B cell (primary cell): ENCODE measurements at places on chromosomes 2 and 18.

- H3K4me1 ChIP-seq: no peaks in the 10 kb centered on the region
- H3K27ac ChIP-seq: no peak overlapping the region
- H3K27me3 ChIP-seq: no peaks in the 10 kb centered on the region
- H3K4me3 ChIP-seq: no peak overlapping the region
- no peaks in the 10 kb centered on the region for H3K36me3 ChIP-seq
- no peak for DNase-seq
These were observed 234.8 kb upstream of the PXDN start for GRCh38 chr2:1979138-1979537.

- H3K27ac ChIP-seq: no peak overlapping the region
- DNase-seq: no peak
- H3K36me3 ChIP-seq: no peaks in the 10 kb centered on the region
- no peaks in the 10 kb centered on the region for H3K27me3 ChIP-seq
- no peak overlapping the region for H3K4me3 ChIP-seq
These were observed 452.5 kb downstream of the ZNF516 start for GRCh38 chr18:76042511-76042910.

DNA sequence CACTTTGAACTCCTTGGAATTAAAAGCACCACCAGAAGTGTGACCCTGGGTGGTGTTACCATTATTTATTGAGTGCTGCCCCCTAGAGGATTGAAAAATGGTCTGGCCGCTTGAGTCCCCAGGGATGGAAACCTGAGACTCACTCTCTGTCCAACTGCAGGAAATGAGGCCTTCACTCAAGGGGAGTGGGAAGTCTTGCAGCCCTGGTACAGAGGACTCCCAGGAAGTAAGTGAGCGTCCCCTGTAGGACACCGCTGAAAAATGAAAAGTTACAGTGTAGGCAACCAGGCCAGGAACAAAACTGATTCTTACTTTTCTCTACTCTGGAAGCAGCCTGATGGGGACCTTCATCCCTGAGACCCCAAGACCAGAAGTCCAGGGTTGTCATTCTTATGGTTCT is 2.2 kb upstream of the NRP2 start:
- H3K27ac ChIP-seq: no peak overlapping the region
- H3K4me1 ChIP-seq: peaks cover 33% of the 10 kb centered on the region
- peak; percentile 71 for DNase-seq
- no peak overlapping the region for H3K4me3 ChIP-seq

GRCh38 chr2:174750923-174751441 is 13.3 kb downstream of the CHRNA1 start:
- DNase-seq: peak; percentile 83
- H3K4me1 ChIP-seq: peaks cover 44% of the 10 kb centered on the region
- peak overlapping the region; percentile 79 for H3K27ac ChIP-seq
- no peaks in the 10 kb centered on the region for H3K36me3 ChIP-seq
- H3K4me3 ChIP-seq: no peak overlapping the region
- peaks cover 6% of the 10 kb centered on the region for H3K27me3 ChIP-seq

DNA sequence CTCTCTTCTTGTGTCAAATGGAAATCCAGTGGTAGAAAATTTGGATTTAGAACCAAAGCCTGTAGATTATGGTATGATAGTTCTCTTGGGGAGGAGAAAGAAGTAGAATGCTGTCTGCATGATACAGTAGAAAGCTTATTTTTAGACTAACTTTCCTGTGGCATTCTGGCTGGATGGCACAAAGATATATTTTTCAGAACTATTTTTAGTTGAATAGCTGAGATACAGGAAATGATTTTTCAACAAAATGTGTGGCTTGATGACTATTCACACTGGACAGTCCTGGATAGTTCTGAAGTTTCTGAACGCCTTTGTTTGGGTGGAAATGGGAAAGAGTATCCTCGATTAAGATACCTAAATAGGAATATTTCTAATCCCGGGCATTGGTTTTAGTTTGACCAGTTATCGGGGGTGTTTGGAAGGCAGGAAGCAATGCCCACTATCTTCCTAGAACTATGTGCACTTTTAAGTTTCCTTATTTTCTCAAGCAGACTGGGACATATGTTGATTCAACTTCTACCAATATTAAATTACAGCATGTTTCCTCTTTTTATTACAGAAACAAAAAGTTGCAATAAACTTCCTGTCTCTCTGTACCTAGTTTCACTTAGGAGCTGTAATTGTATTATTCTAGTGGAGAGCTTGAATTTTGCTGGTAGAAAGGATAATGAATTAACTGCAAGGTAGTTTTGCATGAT is 32.1 kb downstream of the GDF7 start:
- no peak overlapping the region for H3K27ac ChIP-seq
- no peaks in the 10 kb centered on the region for H3K27me3 ChIP-seq
- peaks cover 3% of the 10 kb centered on the region for H3K36me3 ChIP-seq
- peak; percentile 30 for DNase-seq
- no peak overlapping the region for H3K4me3 ChIP-seq

- H3K27ac ChIP-seq: peak overlapping the region; percentile 88
- peaks cover 42% of the 10 kb centered on the region for H3K4me1 ChIP-seq
- peak overlapping the region; percentile 15 for H3K4me3 ChIP-seq
- DNase-seq: peak; percentile 89
- H3K36me3 ChIP-seq: no peaks in the 10 kb centered on the region
These were observed 74.4 kb upstream of the MAP4K4 start for GRCh38 chr2:101623031-101623521.

- no peak for DNase-seq
- no peak overlapping the region for H3K27ac ChIP-seq
- no peaks in the 10 kb centered on the region for H3K36me3 ChIP-seq
These were observed 298.9 kb upstream of the TCF4 start for GRCh38 chr18:55886886-55887285.

DNA sequence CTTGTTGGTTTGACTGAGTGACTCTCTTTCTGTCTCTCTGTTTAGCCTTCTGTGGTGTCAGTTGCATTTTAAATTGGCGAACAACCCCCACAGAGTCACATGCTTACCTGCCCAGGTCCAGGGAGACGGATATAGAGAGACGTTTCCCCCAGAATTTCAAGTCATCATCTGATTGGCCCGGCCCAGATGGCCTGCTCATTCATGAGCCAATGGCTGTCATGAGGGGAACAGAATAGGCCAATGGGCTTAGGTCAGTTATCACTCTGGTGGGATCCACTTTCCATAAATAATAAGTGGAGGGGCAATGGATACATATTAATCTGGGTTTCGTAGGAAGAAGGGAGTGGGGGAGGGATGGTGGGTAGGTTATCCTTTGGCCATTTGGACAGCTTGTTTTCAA is 150.0 kb upstream of the SPRED2 start:
- H3K27me3 ChIP-seq: no peaks in the 10 kb centered on the region
- no peak overlapping the region for H3K27ac ChIP-seq
- H3K4me3 ChIP-seq: no peak overlapping the region
- H3K4me1 ChIP-seq: no peaks in the 10 kb centered on the region
- H3K36me3 ChIP-seq: no peaks in the 10 kb centered on the region

DNA sequence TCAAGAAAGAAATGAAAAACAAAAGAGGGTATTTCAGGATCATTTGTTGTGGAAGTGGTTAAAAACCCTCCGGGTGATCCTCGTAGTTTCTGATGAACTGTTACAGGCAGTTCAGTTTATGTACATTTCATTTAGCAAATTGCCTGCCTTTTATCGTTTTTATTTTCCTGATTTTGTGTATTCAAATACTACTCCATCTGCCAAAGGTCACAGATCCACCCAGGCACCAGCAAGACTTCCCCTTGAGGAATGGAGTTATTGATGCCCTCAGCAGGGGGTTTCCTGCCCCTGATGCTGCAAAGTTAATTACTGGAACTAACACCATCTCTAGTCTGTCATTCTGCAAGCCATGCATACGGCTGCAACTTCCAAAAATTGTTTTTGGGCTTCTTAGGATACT is 641.9 kb downstream of the SLC4A3 start:
- no peak overlapping the region for H3K4me3 ChIP-seq
- no peak for DNase-seq
- H3K27me3 ChIP-seq: no peaks in the 10 kb centered on the region

GRCh38 chr2:10375570-10376281 is 72.4 kb downstream of the ODC1 start:
- peak overlapping the region; percentile 73 for H3K27ac ChIP-seq
- H3K4me3 ChIP-seq: no peak overlapping the region
- no peaks in the 10 kb centered on the region for H3K27me3 ChIP-seq
- H3K36me3 ChIP-seq: no peaks in the 10 kb centered on the region
- peak; percentile 84 for DNase-seq

GRCh38 chr18:36446059-36446458 is 148.5 kb downstream of the FHOD3 start:
- no peaks in the 10 kb centered on the region for H3K4me1 ChIP-seq
- H3K4me3 ChIP-seq: no peak overlapping the region
- no peak overlapping the region for H3K27ac ChIP-seq
- H3K36me3 ChIP-seq: no peaks in the 10 kb centered on the region
- DNase-seq: no peak
- H3K27me3 ChIP-seq: no peaks in the 10 kb centered on the region

DNA sequence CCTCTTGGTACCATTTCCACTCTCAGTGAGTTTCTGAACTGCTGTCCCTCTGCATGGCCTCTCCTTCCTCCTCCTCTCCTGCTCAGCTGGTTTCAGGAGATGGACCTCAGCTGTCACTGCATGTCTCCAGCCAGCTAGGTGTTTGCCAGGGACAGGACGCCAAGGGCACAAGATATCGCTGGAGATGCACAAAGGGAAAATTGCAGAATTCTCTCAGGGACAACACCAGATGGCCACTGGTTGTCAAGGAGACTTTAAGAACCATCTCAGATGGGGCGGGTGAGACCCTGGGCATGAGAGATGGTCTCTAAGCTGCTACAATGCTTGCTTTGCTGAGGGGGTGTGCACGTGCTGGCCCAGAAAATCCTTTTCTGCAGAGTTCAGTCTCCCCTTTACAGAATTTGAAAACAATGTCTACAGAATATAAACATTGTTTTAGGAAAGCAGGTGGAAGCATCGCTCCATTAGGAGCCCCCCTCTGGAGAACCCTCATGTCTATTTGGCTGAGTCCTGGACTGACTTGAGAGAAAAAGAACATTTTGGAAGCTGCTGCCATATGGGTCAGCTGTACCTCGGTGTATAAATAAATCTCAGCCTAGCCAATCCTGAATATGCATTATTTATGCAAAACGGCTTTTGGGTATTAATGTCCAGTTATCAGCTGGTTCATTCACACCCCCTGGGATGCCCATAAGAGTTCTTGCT is 57.8 kb upstream of the SPP2 start:
- DNase-seq: no peak
- no peak overlapping the region for H3K27ac ChIP-seq
- H3K4me1 ChIP-seq: peaks cover 11% of the 10 kb centered on the region
- H3K27me3 ChIP-seq: no peaks in the 10 kb centered on the region

DNA sequence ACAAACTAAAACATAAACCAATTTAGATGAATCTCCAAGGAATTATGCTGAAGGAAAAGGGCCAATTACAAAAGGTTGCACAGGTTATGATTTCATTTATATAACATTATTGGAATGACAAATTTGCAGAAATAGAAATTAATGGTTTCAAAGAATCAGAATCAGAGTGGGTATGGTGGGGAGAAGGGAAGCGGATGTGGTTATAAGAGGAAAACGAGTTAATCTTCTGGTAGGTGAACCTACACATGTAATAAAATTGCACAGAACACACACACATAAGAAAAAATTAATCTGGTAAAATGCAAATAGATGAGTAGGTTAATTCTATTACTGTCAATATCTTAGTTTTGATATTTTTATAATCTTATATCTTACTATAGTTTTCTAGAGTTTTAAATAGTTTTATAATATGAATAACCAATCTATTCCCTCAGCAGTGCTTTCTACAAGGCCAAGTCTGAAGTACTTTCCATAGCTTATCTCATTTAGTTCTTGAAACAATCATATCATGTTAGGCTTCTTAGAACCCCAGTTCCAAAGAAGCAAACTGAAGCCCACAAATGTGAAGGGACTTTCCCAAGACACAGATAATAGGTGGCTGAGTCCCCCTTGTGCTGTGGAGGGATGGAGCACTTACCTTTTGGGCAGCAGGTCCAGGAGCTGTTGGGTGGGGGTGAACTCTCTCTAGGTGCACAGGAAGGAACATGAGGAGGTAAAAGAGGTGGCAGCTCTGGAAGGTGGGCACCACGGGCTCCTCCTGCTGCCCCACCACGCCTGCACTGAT is 31.5 kb downstream of the ZNF519 start:
- H3K27me3 ChIP-seq: no peaks in the 10 kb centered on the region
- no peak overlapping the region for H3K27ac ChIP-seq
- no peak overlapping the region for H3K4me3 ChIP-seq
- no peak for DNase-seq

DNA sequence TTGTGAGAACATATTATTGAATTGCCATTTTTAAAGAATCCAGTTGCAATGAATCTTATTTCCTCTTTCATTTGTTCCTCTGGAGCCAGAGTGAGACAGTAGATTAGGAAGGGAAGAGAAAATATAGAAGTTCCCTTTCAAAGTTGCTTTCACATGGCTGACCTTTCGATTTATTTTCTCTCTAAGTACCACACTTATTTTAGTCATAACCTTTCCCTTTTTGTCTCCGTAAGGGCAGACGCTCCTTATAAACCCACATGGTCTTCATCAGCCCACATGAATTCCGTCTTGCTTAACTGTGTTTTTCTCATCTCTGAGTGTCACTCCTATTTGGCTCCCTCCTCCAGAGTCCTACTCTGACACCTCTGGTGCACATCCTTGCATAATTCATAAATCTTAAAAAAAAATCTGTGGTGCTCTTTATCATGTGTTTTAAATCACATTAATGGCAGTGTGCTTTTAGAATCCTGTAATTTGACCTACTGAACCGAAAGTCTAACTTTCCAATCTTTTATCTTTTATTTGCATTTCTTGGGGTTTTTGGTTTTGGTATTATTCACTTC is 38.5 kb upstream of the ZNF396 start:
- no peaks in the 10 kb centered on the region for H3K36me3 ChIP-seq
- DNase-seq: peak; percentile 10
- no peak overlapping the region for H3K27ac ChIP-seq
- H3K4me3 ChIP-seq: no peak overlapping the region
- no peaks in the 10 kb centered on the region for H3K27me3 ChIP-seq

DNA sequence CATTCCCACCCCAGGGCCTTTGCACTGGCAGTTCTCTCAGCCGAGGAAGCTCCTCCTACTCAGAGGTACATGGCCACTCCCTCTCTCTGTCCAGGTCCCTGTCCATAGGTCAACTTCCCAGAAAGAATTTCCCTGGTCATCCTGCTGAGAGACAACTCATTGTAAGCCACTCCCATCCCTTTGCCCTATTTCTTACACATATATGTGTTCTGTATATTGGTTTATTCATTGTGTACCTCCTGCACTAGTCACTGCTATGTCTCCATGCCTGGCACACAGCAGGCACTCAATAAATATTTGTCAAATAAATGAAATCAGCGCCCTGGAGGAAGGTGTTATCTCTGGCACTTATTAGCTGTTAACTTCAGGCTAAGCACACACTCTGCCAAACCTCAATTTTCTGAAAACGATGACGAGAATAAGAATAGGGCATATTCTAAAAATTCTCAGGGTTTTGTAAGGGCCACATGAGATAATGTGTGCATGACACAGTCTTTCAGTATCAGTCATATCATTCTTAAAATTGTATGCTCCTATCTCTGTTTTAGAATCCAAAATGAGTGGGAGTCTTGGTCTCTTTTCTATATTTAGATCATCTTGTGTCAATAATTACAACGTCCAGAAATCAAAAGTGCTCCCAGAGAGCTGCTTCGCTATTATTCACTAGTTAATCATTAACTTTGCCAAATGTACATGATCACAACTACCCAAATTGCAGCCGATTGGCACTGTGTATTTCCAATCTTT is 198.0 kb downstream of the ALK start:
- no peaks in the 10 kb centered on the region for H3K36me3 ChIP-seq
- no peaks in the 10 kb centered on the region for H3K4me1 ChIP-seq
- H3K27ac ChIP-seq: no peak overlapping the region

GRCh38 chr2:1256632-1257324 is 156.5 kb upstream of the TPO start:
- no peak for DNase-seq
- H3K27me3 ChIP-seq: no peaks in the 10 kb centered on the region
- peaks cover 13% of the 10 kb centered on the region for H3K4me1 ChIP-seq
- no peak overlapping the region for H3K4me3 ChIP-seq
